ENCODE measurements at places on chromosomes 4 and X. TPM values are rescaled to one million over a fixed set of nuclear protein-coding genes. Genes with fewer than 3 reads are reported as not detected.

Gene ANOS1
- total RNA-seq: not detected

DNA sequence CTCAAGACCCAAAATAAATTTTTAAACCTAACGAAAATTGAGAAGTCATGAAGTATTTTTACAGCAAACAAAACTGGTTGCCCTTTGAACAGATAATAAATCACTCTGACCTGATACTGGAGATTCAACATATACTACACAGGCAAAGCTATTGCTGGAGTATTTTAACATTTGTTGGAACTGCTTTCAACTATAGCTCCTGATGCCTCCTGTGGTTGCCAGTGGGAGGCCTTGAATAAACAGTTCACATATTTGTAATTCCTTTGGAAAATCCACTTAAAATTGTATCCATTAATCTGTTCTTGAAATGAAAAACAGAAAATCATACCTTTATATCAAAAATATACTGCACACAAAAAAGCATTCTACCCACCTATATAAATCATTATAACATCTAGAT, 605.1 kb downstream of the KCTD8 start:
- H3K27ac ChIP-seq: no peak overlapping the region
- H3K36me3 ChIP-seq: no peaks in the 10 kb centered on the region
- no peak for DNase-seq
- H3K4me3 ChIP-seq: no peak overlapping the region
- H3K27me3 ChIP-seq: no peaks in the 10 kb centered on the region
- H3K4me1 ChIP-seq: no peaks in the 10 kb centered on the region

Gene TMSB15A
- total RNA-seq: 0.33 TPM

Gene NUDT11
- total RNA-seq: 1.6 TPM

- no peak overlapping the region for H3K4me3 ChIP-seq
- no peak overlapping the region for H3K27ac ChIP-seq
- no peaks in the 10 kb centered on the region for H3K4me1 ChIP-seq
- no peaks in the 10 kb centered on the region for H3K27me3 ChIP-seq
- no peak for DNase-seq
Observed at GRCh38 chrX:6885909-6886308, 261.6 kb upstream of the STS start.

Gene RS1
- not detected for total RNA-seq

Gene KLHL4
- total RNA-seq: 0.28 TPM

DNA sequence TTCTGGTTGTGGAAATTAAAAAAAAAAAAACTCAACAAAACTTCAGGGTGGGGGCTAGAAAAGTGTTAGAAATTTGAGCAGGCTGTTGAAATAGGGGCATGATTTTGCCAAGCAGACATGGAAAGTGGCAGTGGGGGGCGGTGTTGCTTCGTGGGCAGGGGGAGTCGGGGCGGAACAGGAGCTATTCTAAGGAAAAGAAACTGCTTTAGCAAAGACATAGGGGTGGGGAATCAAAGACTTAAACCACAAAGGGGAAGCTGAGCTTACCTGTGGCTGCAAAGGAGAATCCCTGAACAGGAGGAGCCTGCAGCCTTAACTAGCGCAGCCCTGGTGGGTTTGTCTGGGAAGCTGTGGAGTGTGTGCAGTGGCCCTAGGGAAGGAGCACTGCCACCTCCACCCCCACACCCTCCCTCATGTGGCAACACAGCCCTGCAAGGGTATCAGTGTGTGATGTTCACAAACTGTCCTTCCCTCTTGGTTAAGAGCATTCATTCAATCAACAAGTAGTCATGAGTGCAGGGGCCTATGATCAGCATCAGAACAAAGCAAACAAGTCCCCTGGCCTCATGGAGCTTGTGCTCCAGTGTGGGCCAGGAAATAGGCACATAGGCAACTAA, 20.5 kb downstream of the SEL1L3 start:
- H3K36me3 ChIP-seq: no peaks in the 10 kb centered on the region
- H3K4me1 ChIP-seq: peaks cover 30% of the 10 kb centered on the region
- DNase-seq: peak; percentile 63

- no peak overlapping the region for H3K27ac ChIP-seq
- no peaks in the 10 kb centered on the region for H3K4me1 ChIP-seq
- DNase-seq: no peak
- peaks cover 5% of the 10 kb centered on the region for H3K27me3 ChIP-seq
- no peaks in the 10 kb centered on the region for H3K36me3 ChIP-seq
Observed at GRCh38 chr4:41189666-41190065, 24.7 kb downstream of the APBB2 start.

Gene H2BW2
- total RNA-seq: not detected

DNA sequence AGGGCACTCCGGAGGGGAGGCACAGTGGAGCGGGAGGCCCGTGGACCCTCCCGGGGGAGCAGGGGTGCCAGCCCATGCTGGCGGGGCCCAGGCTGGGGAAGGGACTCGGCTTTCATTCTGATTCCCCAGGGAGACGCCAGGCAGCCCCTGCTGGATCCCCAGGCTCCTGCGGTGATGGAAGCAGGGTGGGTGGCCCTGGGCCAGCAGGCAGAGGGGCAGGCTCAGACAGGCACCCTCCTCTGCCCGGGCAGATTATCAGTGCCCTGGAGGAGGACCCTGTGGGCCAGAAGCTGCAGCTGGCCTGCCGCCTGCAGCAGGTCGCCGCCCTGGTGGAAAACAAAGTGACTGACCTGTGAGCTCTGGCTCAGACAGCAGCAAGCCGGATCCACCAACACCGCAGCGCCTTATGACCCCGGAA, 2.1 kb upstream of the SRPK3 start:
- no peak overlapping the region for H3K4me3 ChIP-seq
- no peaks in the 10 kb centered on the region for H3K36me3 ChIP-seq
- H3K27me3 ChIP-seq: no peaks in the 10 kb centered on the region
- DNase-seq: no peak

Gene XG
- not detected for total RNA-seq

GRCh38 chr4:111707491-111707890, 437.8 kb upstream of the FAM241A start:
- no peak overlapping the region for H3K27ac ChIP-seq
- H3K36me3 ChIP-seq: no peaks in the 10 kb centered on the region
- H3K27me3 ChIP-seq: no peaks in the 10 kb centered on the region
- H3K4me3 ChIP-seq: no peak overlapping the region
- H3K4me1 ChIP-seq: no peaks in the 10 kb centered on the region

Gene PRR32
- total RNA-seq: not detected

Gene SATL1
- not detected for total RNA-seq

DNA sequence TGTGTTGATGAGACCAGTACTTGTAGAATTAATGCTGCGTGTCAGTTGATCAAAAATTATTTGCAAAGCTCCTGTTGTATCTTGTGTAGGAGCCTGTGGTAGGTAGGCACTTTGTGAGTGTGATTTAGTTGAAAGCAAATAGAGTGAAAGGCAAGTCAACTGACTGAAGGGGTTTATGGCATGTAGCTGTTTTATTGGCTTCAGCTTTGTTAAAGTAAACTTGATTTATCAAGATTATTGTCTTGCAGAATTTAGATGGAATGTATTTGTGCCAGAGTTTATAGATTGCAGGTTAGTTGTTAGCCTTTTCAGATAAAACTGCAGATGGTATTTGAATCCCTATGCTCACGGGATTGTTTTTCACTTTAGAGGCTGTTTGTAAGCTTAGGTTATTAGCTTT, 128.0 kb downstream of the FRAS1 start:
- H3K27me3 ChIP-seq: no peaks in the 10 kb centered on the region
- H3K4me3 ChIP-seq: no peak overlapping the region
- no peaks in the 10 kb centered on the region for H3K4me1 ChIP-seq
- DNase-seq: no peak
- no peaks in the 10 kb centered on the region for H3K36me3 ChIP-seq
- no peak overlapping the region for H3K27ac ChIP-seq

- H3K36me3 ChIP-seq: no peaks in the 10 kb centered on the region
- no peak overlapping the region for H3K27ac ChIP-seq
- no peak for DNase-seq
- no peaks in the 10 kb centered on the region for H3K27me3 ChIP-seq
Observed at GRCh38 chrX:31500921-31501320, 429.1 kb upstream of the FTHL17 start.

Gene PNMA5
- not detected for total RNA-seq

DNA sequence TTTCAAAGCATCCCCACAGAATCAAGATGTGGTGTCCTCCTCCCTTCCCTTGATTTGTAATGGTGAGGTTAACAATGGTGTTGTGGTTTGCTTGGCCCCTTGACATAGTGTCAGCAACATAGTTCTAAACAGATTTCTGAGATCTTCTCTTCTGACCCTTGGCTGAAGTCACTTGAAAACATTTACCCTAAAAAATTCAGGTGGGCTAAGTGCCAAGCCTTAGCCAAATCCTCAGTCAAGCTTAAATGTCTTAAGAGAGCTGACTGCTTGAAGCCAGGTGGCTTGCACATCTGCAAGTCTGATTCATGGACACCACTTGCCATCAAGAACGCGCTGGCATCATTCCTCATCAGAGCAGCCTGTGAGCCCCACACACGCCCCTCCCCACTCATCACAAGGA, 173.2 kb downstream of the MGST2 start:
- no peak overlapping the region for H3K4me3 ChIP-seq
- H3K27ac ChIP-seq: no peak overlapping the region
- H3K4me1 ChIP-seq: no peaks in the 10 kb centered on the region
- DNase-seq: no peak
- no peaks in the 10 kb centered on the region for H3K36me3 ChIP-seq

DNA sequence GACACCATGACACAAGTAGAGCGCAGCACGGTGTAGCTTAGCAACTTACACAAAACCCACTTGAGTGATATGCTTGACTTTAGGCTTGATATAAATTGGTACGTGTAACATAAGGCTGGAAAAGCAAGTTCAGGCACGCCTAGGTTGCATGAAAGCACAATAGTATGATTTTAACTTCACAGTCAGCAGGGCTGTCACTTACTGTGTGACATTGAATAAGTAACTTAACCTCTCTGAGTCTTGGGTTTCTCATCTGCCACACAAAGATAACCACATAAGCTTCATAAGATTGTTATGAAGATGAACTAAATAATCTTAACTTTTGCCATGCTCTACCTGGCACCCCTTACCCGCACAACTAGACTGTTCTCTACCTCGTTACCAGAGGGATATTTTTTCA, 9.5 kb downstream of the SRD5A3 start:
- H3K27me3 ChIP-seq: no peaks in the 10 kb centered on the region
- no peak overlapping the region for H3K27ac ChIP-seq
- no peak for DNase-seq
- no peak overlapping the region for H3K4me3 ChIP-seq
- no peaks in the 10 kb centered on the region for H3K4me1 ChIP-seq
- H3K36me3 ChIP-seq: no peaks in the 10 kb centered on the region

GRCh38 chrX:53133400-53133799, 39.5 kb downstream of the KANTR start:
- no peak overlapping the region for H3K27ac ChIP-seq
- no peaks in the 10 kb centered on the region for H3K4me1 ChIP-seq
- H3K4me3 ChIP-seq: no peak overlapping the region
- H3K36me3 ChIP-seq: no peaks in the 10 kb centered on the region
- DNase-seq: no peak

DNA sequence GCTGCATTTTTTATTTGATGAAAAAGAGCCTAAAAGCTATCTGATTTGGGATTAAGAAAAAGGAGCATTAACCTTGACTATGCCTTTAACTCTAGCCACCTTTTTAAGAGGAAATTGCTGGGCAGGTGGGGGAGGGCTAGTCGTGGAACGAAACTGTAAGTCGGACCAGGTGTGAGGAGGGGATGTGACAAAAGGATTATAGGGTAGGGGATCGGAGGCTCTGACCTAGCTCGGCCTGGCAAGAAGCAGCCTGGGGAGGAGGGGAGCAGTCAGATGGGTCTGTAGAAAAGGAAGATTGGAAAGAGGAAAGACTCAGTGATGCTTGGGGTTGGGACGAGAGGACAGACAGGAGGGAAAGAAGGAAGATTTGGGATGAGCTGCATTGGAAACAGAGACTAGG, 21.1 kb upstream of the SPCS3 start:
- H3K27me3 ChIP-seq: peaks cover 5% of the 10 kb centered on the region
- H3K4me1 ChIP-seq: no peaks in the 10 kb centered on the region
- no peak for DNase-seq

Gene BMP3
- not detected for total RNA-seq

Gene KIAA1210
- total RNA-seq: not detected

Gene NIPAL1
- total RNA-seq: 1.1 TPM

DNA sequence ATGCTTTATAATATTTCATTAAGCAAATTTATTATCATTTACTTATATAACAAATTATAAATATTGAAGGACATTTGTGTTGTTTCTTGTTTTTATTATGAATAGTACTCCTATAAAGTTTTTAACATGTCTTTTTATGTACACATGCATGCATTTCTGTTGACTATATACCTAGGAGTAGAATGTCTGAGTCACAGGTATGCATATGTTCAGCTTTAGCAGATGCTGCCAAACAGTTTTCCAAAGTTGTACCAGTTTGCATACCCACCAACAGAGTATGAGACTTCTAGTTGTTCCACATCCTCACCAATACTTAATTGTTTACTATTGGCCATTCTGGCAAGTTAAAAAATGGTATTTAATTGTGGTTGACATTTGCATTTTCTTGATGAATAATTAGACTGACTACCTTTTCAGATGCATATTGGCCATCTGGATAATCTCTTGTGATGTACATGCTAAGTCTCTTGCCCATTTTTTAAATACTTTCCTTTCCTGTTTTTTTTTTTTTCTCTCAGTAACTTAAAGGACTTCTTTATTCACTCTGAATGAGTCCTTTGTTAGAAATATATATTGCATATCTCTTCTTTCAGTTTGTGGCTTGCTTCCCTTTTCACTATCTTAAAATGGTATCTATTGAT, 132.2 kb upstream of the TRIM2 start:
- no peaks in the 10 kb centered on the region for H3K36me3 ChIP-seq
- H3K27me3 ChIP-seq: no peaks in the 10 kb centered on the region
- no peak overlapping the region for H3K27ac ChIP-seq

- no peak overlapping the region for H3K4me3 ChIP-seq
- no peak for DNase-seq
- no peaks in the 10 kb centered on the region for H3K36me3 ChIP-seq
Observed at GRCh38 chr4:11735651-11736050, 307.0 kb upstream of the HS3ST1 start.

GRCh38 chrX:133249266-133250058, 31.3 kb upstream of the TFDP3 start:
- H3K4me1 ChIP-seq: no peaks in the 10 kb centered on the region
- no peak for DNase-seq
- H3K36me3 ChIP-seq: no peaks in the 10 kb centered on the region
- no peak overlapping the region for H3K27ac ChIP-seq

DNA sequence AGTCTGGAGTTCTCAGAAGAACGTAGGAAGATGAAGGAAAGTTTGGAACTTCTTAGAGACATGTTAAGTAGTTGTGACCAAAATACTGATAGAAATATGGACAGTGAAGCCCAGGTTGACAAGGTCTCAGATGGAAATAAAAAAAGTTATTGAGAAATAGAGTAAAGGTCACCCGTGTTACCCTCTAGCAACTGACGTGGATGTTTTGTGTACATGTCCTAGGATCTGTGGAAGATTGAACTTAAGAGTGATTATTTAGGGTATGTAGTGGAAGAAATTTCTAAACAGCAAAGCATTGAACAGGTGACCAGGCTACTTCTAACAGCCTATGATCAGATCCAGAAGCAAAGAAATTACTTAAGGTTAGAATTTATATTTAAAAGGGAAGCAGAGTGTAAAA, 1020.4 kb downstream of the FSTL5 start:
- no peak for DNase-seq
- no peaks in the 10 kb centered on the region for H3K27me3 ChIP-seq
- no peak overlapping the region for H3K27ac ChIP-seq
- no peaks in the 10 kb centered on the region for H3K36me3 ChIP-seq

All from CD8-positive, alpha-beta memory T cell (primary cell).